NCI-H1417 treated with DMSO at 0.1 percent for 48 hours (cell line): ENCODE measurements at places on chromosomes 13 and 19.

DNA sequence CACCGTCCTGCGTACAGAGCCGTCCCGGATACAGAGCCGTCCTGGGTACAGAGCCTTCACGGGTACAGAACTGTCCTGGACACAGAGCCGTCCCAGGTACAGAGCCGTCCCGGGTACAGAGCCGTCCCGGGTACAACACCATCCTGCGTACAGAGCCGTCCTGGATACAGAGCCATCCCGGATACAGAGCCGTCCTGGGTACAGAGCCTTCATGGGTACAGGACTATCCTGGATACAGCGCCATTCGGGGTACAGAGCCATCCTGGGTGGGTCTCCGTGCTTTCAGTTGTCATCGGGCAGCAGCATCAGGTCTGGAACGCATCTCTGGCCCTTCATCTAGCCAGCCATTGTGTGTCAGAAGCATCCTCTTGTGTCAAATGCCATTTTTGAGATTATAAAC, 222.3 kb upstream of the SOX1 start:
- DNase-seq, result no peak

GRCh38 chr13:71754407-71754974, 112.5 kb downstream of the DACH1 start:
- DNase-seq, result no peak

DNA sequence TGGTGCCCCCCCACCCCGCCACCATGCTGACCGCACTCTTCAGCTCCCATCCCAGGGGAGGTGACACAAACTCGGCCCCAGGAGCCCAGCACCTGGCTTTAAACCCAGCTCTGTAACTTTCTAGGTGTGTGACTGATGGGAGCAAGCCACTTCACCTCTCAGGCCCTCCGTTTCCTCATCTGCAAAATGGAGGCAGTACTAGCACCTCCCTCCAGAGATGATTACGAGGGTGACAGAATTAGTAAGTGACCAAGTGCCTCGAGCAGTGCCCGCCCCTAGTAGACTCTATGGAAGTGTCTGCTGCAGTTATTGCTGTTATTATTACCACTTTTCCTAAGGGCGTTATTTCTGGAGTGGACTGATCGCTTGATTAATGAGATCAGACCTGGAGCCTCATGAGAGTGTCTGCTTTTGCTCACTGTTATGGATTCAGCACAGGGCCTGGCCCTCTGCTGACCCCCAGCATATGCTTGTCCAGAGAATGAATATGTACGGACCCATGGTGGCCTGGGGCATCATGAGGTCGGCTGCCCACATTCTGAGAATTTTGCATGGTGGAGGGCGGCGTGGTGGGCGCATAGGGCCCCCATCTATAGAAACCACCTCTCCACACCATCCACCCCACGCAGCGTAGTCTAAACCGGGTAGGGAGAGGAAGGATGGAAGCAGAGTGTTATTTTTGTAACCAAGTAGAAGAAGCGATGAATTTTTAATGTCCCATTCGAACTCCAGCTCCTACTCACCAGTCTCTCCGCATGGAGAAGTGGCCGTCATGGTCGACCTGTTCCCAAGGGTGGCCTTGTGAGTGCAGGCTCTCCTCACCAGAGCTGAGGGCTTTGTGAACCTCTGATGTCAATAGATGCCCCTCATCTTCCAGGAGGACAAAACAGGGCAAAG, 48.2 kb downstream of the CAPN12 start:
- DNase-seq, result no peak

- DNase-seq, result no peak
These were observed 15.3 kb upstream of the LILRA2 start for GRCh38 chr19:54558339-54558738.

DNA sequence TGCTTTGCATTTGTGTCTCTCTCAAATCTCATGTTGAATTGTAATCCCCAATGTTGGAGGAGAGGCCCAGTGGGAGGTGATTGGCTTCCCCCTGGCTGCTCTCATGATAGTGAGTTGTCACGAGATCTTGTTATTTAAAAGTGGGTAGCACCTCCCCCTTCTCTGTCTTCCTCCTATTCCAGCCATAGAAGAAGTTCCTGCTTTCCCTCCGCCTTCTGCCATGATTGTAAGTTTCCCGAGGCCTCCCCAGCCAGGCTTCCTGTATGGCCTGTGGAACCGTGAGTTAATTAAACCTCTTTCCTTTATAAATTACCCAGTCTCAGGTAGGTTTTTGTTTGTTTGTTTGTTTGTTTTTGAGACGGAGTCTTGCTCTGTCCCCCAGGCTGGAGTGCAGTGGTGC, 3.8 kb downstream of the LILRA4 start:
- no peak for DNase-seq

- DNase-seq, result no peak
These were observed 110.5 kb downstream of the FRY start for GRCh38 chr13:32142115-32142514.

DNA sequence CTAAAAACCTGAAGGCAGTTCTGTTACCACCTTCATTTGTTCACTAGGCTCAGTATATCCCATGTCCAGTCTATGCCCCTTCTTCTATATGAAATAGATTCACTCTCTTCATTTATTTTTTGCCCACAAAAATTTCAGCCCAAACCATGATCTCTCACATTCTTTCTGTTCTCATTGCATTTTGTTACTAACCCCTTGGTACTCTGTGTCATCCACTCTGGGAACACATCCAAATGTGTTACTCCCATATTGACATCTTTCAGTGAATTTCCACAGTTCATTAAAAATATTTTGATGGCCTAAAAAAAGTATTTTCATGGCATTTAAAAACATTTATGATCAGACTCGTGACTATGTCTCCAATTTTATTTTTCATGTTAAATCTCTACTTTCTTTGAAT, 378.9 kb downstream of the SLITRK1 start:
- DNase-seq, result no peak

GRCh38 chr19:31296741-31297390, 52.4 kb downstream of the TSHZ3 start:
- no peak for DNase-seq

GRCh38 chr13:109610517-109610916, 175.9 kb downstream of the IRS2 start:
- no peak for DNase-seq

- no peak for DNase-seq
These were observed 23.3 kb upstream of the ZNF99 start for GRCh38 chr19:22807061-22807835.

- no peak for DNase-seq
These were observed 204.7 kb upstream of the DACH1 start for GRCh38 chr13:72071713-72072112.

DNA sequence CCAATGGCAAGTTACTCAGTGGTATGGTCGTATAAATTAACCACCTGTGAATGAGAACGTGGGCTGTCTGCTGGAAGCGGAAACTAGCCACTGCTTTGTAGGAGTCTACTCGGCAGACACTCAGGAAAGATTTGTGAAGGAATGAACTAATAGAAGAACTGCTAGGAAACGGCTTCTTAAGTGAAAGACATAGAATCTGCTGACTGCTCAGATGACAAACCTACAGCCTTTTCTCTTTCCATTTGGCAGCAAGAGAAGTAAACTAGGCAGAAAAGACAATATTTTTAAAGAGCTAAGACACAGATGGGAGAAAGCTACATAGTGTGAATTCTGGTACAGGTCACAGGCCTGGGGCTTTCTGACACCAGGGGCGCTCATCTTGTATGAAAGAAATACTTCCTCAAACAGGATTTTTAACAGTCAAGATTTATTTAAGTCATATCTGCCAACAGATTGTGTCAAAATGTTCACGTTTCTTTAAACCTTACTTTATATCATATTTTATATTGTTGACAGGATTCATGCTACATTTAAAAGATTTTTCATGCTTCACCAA, 78.4 kb downstream of the MIPEP start:
- DNase-seq, result no peak
